ENCODE measurements at places on chromosomes 11 and 22.

- DNase-seq, result no peak
These were observed 37.9 kb downstream of the DKK3 start for GRCh38 chr11:11970556-11970955.

- DNase-seq, result peak; percentile 5
These were observed 28.5 kb upstream of the ALKBH3 start for GRCh38 chr11:43852057-43852636.

- DNase-seq, result no peak
These were observed 156.2 kb upstream of the PDGFD start for GRCh38 chr11:104320097-104320496.

GRCh38 chr11:12232817-12233601, 122.6 kb downstream of the MICAL2 start:
- DNase-seq, result no peak

- DNase-seq, result no peak
These were observed 16.9 kb downstream of the GGTLC2 start for GRCh38 chr22:22661275-22661674.

GRCh38 chr11:94593030-94593429, 25.9 kb downstream of the PIWIL4 start:
- no peak for DNase-seq

GRCh38 chr11:11416917-11417316, 63.9 kb upstream of the CSNK2A3 start:
- no peak for DNase-seq

DNA sequence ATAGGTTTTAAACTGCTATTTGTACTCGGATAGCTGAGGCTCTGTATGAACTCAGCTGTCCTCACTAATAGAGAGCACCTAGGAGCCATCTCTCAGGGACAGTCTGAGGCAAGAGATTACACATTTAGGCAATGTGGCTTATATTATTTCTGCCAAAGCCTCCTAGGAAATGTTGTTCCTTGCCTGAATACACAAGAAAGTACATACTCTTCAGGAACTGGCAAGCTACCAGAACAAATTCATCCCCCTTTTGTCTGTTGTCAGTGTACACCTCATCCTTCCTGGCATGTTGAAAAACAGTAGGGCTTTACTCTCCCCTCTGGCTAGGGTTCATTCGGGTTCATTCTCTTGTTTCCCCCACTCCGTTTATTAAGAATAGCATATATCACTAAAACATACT, 615.9 kb upstream of the FAT3 start:
- DNase-seq, result no peak

DNA sequence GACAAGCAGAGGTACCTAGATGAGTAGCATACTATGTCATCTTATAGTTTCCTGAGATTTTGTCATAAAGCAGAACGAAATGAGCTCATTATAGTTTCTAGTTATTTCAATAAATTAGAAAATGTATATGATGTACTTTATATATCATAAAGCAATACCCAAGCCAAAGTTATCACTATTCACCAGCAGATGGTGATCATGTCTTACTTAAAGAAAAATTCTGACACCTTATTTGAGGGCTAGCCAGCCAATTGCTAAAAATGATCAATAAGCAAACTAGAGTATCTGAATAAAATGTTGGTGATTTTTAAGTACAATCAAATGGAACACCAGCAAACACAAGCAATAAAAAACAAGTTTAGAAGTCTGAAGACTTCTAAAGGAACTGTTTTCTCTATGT, 44.1 kb downstream of the RSF1 start:
- no peak for DNase-seq

DNA sequence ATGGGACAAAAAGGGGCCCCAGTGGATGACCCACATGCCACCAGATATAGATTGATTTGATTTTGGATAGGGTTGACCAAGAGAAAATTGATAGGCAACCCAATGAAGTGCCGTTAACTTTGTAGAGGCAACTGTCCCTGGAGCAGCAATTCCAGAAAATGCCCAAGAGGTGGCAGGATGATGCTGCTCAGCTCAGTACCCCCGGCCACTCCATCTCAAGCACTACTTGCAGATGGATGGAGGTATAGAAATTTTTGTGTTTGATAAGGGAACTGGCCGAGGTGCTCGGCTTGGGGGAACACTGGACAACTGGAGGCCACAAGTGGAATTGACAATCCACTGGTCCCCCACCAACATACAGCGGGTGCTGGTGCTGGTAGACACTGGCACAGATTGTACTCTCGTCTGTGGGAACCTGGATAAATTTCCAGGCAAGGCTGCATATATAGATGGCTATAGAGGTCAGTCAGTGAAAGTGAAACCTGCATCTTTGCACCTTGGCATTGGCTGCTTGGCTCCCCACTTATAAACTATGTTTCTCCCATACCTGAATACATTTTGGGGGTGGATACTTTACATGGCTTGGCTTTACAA, 86.3 kb downstream of the CCDC83 start:
- no peak for DNase-seq

- DNase-seq, result no peak
These were observed 392.2 kb downstream of the TBC1D22A start for GRCh38 chr22:47154621-47155081.

All from NK-92 treated with Interleukin-12 subunit alpha and Interleukin-12 subunit beta, amount 100 ng/mL, for 24 hours (cell line).